ENCODE measurements at places on chromosomes 6 and 20. TPM values are rescaled to one million over a fixed set of nuclear protein-coding genes. Genes with fewer than 3 reads are reported as not detected.

- H3K27ac ChIP-seq = no peak overlapping the region
- peaks cover 62% of the 10 kb centered on the region for H3K4me1 ChIP-seq
- peaks cover 66% of the 10 kb centered on the region for H3K36me3 ChIP-seq
- peak; percentile 43 for DNase-seq
- no peak overlapping the region for H3K4me3 ChIP-seq
Observed at GRCh38 chr20:39021748-39022147, 59.6 kb downstream of the DHX35 start.

DNA sequence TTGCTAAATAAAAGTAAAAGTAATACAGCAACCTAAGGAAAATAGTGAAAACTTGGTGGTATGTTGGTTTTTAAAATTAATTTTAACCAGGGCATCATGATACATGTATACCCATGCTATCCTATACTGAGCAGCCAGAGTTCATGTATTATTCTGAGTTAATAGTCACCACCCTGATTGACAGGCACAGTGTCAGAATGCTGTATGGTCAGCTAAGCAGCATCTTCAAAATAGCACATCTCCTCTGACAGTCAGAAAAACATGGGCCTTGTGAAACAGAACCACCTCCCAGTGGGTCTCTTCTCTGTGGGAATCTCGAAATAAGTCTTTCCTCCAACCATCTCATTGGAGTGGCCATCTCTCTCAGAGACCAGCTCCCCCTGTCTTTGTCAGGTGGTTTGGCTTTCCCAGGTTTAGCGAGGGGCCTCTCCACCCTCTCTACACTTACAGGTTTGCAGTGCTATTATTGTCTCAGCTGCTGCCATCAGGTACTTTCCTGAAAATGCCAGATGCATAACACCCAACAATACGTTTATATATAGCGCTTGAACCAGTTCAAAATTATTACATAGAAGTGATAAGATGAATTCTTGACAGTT is 47.1 kb upstream of the RNF8 start:
- H3K27me3 ChIP-seq = no peaks in the 10 kb centered on the region
- H3K4me1 ChIP-seq = peaks cover 2% of the 10 kb centered on the region
- H3K4me3 ChIP-seq = no peak overlapping the region
- DNase-seq = no peak
- no peak overlapping the region for H3K27ac ChIP-seq

GRCh38 chr6:56529594-56530191 is 113.0 kb downstream of the DST start:
- no peak overlapping the region for H3K4me3 ChIP-seq
- no peaks in the 10 kb centered on the region for H3K27me3 ChIP-seq
- DNase-seq = no peak
- H3K27ac ChIP-seq = no peak overlapping the region

RIMS1 gene
- total RNA-seq = not detected

B3GAT2 gene
- total RNA-seq = not detected

DNA sequence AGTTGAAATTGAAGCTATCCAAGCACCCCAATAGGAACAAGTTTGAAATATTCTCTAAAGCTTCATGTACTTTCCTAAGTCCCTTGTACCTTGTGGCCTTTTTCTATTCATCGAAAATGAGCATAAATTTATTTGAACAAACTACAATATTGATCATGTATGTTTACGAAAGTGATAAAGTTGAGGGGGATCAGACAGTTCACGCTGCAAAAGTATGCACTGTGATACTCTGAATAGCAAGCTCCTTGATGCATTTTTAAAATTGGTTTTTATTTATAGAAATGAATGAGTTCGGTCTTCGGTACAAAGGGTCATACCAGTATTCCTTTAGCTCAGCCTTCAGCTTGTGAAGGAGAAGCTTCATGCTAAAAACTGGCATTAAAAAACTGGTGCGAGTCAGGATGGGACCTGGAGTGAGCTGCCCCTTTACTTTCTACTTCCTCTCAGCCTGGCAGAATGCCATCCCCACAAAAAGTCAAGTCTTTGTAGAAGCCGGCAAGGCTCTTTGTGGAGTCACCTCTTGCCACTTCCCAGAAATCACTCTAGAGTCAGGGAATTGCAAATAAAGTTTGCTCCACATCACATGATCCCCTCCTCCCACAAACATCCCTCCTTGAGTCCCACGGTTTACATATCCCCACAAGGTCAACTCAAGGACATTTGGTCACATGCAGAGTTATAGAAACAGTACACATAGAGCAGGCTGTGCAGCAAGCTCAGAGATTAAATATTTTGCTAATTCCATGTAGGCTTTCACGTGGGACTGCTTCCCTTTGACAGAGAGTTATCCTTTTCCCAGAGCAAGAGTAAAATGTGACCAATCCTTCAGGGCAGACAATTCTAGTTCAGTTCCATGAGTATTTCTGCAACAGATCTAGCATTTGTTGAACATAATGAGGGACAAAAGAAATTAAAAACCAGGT is 34.6 kb upstream of the ADGRF1 start:
- H3K4me1 ChIP-seq = no peaks in the 10 kb centered on the region
- no peak overlapping the region for H3K4me3 ChIP-seq
- H3K27ac ChIP-seq = no peak overlapping the region
- H3K27me3 ChIP-seq = peaks cover 13% of the 10 kb centered on the region
- no peaks in the 10 kb centered on the region for H3K36me3 ChIP-seq
- no peak for DNase-seq

FAM217A gene
- not detected for total RNA-seq

CCN5 gene
- not detected for total RNA-seq

DNA sequence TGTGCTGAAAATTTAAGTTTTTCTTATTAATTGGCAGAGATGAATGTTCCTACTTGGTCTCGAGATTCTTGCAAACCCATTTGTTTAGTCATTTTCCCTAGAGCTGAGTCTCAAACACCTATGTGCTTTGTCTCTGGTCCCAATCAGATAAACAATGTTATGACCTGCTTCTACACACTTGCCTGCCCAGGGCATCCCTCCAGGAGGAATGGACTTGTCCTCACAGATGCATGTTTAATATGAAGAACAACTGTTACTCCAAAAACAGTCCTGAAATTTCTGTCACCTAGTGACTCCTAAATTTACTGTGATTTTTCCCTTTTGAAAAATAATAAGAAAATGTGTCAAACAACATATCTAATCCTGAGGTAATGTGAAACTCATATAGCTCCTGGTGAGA is 43.7 kb downstream of the HDGFL1 start:
- H3K4me3 ChIP-seq = no peak overlapping the region
- no peak for DNase-seq
- no peaks in the 10 kb centered on the region for H3K27me3 ChIP-seq
- no peak overlapping the region for H3K27ac ChIP-seq
- H3K36me3 ChIP-seq = no peaks in the 10 kb centered on the region

- no peaks in the 10 kb centered on the region for H3K36me3 ChIP-seq
- no peak overlapping the region for H3K4me3 ChIP-seq
- no peak overlapping the region for H3K27ac ChIP-seq
- H3K27me3 ChIP-seq = peaks cover 18% of the 10 kb centered on the region
- H3K4me1 ChIP-seq = no peaks in the 10 kb centered on the region
- no peak for DNase-seq
Observed at GRCh38 chr6:29294499-29294914, 7.0 kb upstream of the OR14J1 start.

- H3K27ac ChIP-seq = peak overlapping the region; percentile 70
- H3K27me3 ChIP-seq = peaks cover 10% of the 10 kb centered on the region
- H3K4me1 ChIP-seq = peaks cover 38% of the 10 kb centered on the region
Observed at GRCh38 chr6:26329763-26330511, 35.1 kb upstream of the BTN3A2 start.

DNA sequence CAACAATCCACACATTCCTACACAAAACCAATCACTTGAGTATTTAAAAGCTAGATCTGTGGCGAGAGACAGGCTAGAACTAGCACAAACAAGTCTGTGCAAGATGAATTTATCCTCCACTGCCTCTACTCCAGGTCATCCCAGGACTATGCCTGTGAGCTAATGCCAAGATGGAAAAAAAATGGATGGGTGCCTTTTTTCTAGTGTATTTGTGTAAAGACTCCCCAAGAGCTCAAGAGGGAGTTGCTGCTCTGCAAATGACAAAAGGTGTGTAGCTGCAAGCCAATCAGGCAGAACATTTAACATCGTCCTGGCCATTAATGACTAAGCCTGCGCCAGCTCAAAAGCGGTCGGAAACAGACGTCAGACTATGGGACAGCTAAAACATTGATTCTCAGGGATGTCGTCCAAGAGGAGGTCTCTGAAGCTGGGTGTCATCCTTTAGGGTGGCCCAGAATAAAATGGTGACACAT is 21.9 kb downstream of the ATXN1 start:
- no peak for DNase-seq
- no peak overlapping the region for H3K27ac ChIP-seq
- peaks cover 47% of the 10 kb centered on the region for H3K4me1 ChIP-seq
- H3K36me3 ChIP-seq = peaks cover 22% of the 10 kb centered on the region

DNA sequence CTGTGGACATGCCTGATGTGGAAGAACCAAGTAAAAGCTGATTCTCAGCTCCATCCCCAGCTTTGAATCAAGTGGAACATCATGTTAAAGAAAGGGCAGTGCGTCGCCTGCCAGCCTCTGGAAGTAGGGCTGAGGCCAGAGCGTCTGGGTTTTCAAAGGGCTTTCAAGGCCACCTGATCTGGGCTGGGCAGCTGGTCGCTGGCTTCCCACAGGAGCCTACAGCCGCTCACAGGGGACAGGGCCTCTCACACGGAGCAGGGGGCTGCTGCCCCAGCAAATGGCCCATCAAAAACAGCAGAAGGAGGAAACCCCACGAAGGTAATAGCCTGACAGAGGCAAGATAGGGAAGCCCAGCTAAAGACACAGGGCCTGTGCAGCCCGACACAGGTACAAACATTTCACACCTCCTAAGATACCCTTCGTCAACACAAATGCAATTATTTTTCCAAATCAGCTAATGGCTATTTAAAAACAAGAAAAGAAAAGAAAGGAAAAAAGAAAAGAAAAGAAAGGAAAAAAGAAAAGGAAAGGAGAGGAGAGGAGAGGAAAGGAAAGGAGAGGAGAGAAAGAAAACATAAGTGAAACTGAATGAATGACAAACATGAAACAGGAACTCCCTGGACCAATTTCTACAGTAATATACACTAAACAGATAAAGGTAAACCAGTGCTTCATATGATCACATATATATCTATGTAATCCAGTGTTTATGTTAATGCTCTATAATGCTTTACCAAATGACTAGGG is 24.8 kb downstream of the RRBP1 start:
- no peaks in the 10 kb centered on the region for H3K27me3 ChIP-seq
- no peak overlapping the region for H3K27ac ChIP-seq
- peaks cover 6% of the 10 kb centered on the region for H3K4me1 ChIP-seq

AVP gene
- total RNA-seq = not detected

GJA1 gene
- total RNA-seq = 0.14 TPM

FAXC gene
- total RNA-seq = not detected

GRCh38 chr6:81226957-81227356 is 525.5 kb downstream of the TENT5A start:
- no peak overlapping the region for H3K27ac ChIP-seq
- DNase-seq = no peak
- H3K27me3 ChIP-seq = no peaks in the 10 kb centered on the region
- H3K36me3 ChIP-seq = no peaks in the 10 kb centered on the region
- no peaks in the 10 kb centered on the region for H3K4me1 ChIP-seq

DNA sequence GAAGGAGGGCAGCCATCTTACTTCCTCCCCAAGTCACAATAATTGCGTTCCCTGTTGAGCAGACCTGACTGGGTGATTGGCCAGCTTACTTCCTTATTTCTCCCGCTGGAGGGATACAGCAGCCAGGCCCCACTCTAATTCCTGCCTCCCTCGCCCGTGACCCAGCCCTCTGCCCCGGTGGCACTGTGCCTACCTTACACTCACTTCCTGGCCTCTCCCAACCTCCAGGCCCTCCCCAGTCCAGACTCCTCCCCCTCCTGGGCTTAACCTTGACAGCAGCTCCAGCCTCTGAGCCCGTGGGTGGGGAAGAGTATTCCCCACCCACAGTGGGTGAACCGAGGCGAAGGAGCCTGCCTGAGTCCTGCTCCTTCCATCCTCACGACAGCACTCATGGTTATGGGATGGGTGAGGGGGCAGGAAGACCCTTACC is 3.0 kb downstream of the BAK1 start:
- peak overlapping the region; percentile 83 for H3K27ac ChIP-seq
- peaks cover 49% of the 10 kb centered on the region for H3K36me3 ChIP-seq
- H3K27me3 ChIP-seq = no peaks in the 10 kb centered on the region
- peak overlapping the region; percentile 95 for H3K4me3 ChIP-seq
- H3K4me1 ChIP-seq = peaks cover 30% of the 10 kb centered on the region
- peak; percentile 59 for DNase-seq

SPINT3 gene
- total RNA-seq = not detected

- H3K27ac ChIP-seq = no peak overlapping the region
- DNase-seq = peak; percentile 12
- no peak overlapping the region for H3K4me3 ChIP-seq
- H3K27me3 ChIP-seq = peaks cover 16% of the 10 kb centered on the region
- H3K4me1 ChIP-seq = no peaks in the 10 kb centered on the region
Observed at GRCh38 chr6:99802396-99803031, 191.5 kb downstream of the MCHR2 start.

DNA sequence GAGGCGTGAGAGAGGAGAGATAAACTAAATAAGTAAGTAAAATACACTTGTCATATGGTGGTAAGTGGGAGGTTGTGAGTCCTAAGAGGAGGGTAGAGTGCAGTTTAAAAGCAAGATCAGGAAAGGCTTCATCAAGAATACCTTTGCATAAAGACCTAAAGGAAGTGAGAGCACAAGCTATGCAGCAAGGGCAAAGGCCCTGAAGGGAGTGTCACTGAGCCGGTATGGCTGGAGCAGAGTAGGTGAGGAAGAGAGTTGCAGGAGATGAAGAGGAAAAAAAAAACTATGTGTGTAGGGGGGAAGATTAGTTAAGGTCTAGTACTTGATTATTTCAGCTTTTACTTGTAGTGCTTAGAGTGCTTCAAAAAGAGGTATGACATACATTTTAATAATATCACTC is 11.0 kb downstream of the DNAAF9 start:
- no peaks in the 10 kb centered on the region for H3K27me3 ChIP-seq
- no peak for DNase-seq
- H3K4me3 ChIP-seq = no peak overlapping the region

MAP1LC3A gene
- total RNA-seq = 2.7 TPM

GRCh38 chr6:36371211-36371610 is 16.3 kb downstream of the ETV7 start:
- H3K27me3 ChIP-seq = no peaks in the 10 kb centered on the region
- DNase-seq = no peak
- H3K36me3 ChIP-seq = no peaks in the 10 kb centered on the region
- no peaks in the 10 kb centered on the region for H3K4me1 ChIP-seq

GRCh38 chr6:46244670-46245069 is 73.9 kb upstream of the ENPP5 start:
- H3K4me1 ChIP-seq = no peaks in the 10 kb centered on the region
- H3K4me3 ChIP-seq = no peak overlapping the region
- no peaks in the 10 kb centered on the region for H3K36me3 ChIP-seq
- no peak for DNase-seq

DNA sequence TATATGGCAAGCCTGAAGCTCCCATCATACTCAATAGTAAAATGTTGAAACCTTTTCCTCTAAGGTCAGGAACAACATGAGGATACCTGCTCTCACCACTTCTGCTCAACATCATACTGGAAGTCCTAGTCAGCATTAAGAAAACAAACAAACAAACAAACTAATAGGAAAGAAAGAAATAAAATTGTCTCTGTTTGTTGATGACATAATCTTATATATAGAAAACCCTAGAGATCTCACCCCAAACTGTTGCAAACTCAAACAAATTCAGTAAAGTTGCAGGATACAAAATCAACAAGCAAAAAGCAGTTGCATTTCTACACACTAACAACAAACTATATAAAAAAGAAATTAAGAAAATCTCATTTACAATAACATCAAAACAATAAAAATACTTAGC is 20.5 kb downstream of the TTLL2 start:
- peaks cover 27% of the 10 kb centered on the region for H3K27me3 ChIP-seq
- H3K4me1 ChIP-seq = peaks cover 8% of the 10 kb centered on the region
- no peak for DNase-seq
- H3K27ac ChIP-seq = no peak overlapping the region
- H3K36me3 ChIP-seq = no peaks in the 10 kb centered on the region

- H3K4me3 ChIP-seq = no peak overlapping the region
- no peaks in the 10 kb centered on the region for H3K4me1 ChIP-seq
- H3K27ac ChIP-seq = no peak overlapping the region
Observed at GRCh38 chr20:792248-792647, 23.9 kb upstream of the SLC52A3 start.

All from activated CD4-positive, alpha-beta T cell treated with anti-CD3 and anti-CD28 coated beads for 36 hours (primary cell).